ENCODE measurements at places on chromosomes 1 and 21. TPM values are rescaled to one million over a fixed set of nuclear protein-coding genes. Genes with fewer than 3 reads are reported as not detected.

The CLEC20A gene
- total RNA-seq: not detected

The NBPF20 gene
- total RNA-seq: 4.1 TPM

The TRPM2 gene
- 1.6 TPM for total RNA-seq

The MAEL gene
- total RNA-seq: 1.2 TPM

DNA sequence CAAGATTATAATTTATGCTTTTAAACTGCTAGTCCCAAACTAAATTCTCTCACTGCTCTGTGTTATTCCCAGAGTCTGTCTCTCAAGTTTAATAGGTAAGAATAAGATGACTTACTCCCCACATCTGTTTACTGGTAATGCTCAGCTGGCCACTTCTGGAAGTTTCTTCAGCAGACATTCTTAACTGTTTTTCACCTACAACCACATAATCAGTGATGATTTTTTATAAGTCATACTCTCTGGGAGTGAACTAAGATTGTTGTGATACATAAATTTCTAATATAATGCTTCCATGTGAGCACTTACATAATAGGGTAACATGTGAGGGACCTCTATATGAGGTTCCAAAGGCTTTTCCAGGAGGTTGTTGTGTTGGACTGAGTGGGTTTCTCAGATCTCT, 8.7 kb downstream of the SLAMF7 start:
- no peak for DNase-seq

DNA sequence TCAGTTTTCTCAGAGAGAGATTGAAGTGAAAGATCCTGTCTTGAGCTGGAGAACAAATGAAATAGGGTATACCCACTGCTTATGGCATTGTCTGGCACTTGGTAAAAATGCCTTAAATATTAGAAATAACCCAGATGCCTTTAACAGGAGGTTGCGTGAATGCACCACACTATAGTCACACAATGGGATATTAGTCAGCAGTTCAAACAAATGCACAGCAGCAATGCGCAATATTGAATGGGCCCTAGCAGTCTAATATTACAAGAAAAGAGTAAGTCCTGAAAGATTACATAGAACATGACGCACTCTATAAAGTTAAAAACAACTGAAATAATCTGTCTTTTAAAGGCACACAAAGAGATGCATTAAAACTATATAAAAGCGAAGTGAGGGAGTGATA, 161.1 kb downstream of the EDEM3 start:
- no peak for DNase-seq

DNA sequence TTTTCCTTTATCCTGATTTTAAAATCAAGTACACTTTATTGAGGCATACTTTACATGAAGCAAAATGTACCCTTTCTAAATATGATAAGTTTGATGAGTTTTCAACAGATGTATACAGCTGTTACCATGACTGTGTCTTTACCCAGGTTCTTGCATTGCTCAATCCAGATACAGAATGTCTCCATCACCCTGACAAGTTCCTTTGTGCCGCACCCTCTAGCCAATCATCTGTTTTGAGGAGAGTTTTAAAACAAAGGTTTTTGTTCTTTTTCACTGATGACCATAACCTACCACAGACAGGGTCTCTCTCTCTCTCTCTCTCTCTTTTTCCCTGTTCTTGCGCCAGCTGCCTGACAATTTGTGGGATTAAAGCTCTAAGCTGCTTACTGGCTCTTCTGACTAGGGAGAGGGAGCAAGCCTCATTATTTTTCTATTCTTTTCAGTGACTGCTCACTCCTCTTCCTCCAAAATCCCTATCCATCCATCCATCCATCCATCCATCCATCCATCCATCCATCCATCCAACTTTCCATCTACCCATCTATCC, 1.2 kb upstream of the KCNE1 start:
- no peak for DNase-seq

- DNase-seq: no peak
These were observed 83.3 kb downstream of the CYYR1 start for GRCh38 chr21:26489781-26490180.

- no peak for DNase-seq
These were observed 144.7 kb upstream of the ADGRL4 start for GRCh38 chr1:79151006-79151796.

All from frontal cortex (tissue), 4 donors.